ENCODE measurements at places on chromosomes 5 and 9. TPM values are rescaled to one million over a fixed set of nuclear protein-coding genes. Genes with fewer than 3 reads are reported as not detected.

Gene DOCK8
- 14.2 TPM for total RNA-seq

Gene FOXD4L6
- 0.11 TPM for total RNA-seq

Gene TNFAIP8
- 17.0 TPM for total RNA-seq

Gene TOMM5
- total RNA-seq, result 130 TPM
